ENCODE measurements at places on chromosomes 11 and 22.

- no peak for DNase-seq
Observed at GRCh38 chr22:22060200-22061084, 77.9 kb upstream of the TOP3B start.

DNA sequence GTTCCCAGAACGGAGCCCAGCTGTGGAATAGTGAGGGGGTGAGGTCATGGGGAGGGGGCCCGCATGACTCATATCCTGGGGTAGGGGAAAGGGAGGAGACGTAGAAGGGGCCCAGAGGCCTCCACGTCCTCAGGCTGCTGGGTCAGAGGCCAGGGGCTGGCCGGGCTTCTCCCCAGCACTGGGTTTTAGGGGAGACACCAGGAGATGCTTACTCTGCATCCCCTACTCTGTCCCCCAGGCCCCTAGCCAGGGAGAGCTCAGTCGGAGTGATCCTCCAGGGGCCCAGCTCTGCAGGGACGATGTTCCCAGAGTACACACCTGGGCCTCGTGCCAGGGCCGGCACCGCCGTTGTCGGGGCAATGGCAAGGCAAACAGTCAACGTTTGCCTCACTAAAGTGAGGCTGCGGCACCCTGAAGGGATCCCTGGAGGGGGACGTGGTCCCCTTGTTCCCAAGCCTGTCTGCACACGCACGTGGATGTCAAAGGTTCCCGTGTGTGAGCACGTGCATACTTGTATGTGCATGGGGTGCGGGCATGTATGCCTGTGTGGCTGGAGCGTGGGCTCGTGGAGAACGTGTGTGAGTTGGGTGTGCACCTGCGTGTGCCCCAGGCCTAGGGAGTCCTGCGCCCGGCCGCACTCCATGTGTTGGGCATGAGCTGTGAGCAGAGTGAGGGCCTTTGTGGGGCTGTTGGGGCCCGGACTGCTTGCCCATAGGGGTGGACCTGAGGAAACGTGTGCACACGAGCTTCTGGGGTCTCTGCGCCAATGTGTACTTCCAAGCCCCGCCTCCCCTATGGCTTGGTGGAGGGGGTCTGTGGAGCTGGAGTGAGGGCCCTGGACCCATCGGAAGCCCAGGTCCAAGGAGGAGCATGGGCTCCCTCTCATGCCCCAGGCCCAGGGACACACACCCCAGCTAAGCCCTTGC is 14.2 kb downstream of the PRR33 start:
- no peak for DNase-seq

GRCh38 chr11:35185696-35186095 is 46.7 kb downstream of the CD44 start:
- no peak for DNase-seq

DNA sequence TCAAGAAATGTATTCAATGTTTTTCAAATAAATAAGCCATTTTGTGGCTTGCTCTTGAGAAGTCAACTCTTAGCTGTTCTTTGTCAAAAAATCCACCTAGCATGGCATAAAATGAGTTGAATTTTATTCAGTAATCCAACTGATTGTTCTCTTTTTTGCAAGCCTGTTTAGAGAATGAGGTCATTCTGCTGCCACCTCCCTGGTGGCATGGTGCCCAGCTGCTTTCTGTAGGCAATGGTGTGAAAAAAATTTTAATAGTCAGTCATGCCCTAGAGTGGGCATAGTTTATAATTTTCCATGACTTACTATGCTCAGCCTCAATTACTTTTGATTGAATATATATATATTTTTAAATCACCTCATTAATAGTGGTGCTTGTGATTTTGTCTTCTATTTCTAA is 177.2 kb downstream of the INSC start:
- DNase-seq = no peak

DNA sequence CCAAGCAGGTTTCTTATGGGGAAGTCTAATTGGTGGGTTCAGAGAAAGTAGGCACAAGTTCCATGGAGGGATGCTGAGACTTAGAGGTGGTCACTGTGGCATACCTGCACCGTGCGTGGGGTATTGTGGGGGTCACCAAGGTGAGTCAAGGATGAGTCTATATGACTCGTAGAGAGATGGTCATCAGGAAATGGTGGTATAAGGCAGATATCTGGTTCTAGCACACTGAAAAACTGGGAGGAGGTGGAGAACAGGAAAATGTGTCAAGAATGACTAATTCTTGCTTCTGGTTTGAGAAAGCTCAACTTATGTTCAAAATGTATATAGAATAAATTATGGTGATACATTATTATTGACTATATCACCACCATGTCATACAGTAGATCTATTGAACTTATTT is 258.1 kb downstream of the RAB38 start:
- DNase-seq = no peak

- no peak for DNase-seq
Observed at GRCh38 chr11:74023276-74023675, 14.4 kb upstream of the UCP3 start.

DNA sequence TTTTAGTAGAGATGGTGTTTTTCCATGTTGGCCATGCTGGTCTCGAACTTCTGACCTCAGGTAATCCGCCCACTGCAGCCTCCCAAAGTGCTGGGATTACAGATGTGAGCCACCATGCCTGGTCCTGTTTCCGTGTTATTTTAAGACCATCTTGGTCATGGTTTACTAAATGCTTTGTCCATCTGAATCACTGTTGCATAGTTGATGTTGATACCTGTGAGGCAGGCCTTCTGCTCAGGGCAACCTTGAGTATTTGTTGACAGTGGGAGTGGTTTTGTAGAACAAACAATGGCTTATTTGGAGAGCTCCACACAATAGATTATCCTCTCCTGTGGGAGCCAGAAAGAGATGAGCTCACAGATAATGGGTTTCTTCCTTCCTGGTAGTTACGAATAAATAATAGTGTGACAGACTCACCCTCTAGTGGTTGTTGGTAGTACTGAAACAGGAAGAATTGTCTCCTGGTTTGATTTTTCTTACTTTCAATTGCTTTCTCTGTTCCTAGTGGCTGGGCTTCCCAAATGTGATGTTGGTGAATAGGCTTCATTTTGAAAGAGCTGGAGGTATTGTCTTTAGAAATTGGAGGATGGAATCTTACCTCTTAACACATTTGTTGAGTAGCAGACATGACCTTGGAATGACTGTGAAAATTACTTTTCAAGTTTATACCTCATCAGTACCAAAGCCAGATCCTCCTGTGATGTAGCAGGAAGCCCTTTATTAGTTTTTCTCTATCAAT is 39.0 kb downstream of the CTNND1 start:
- DNase-seq = peak; percentile 52

DNA sequence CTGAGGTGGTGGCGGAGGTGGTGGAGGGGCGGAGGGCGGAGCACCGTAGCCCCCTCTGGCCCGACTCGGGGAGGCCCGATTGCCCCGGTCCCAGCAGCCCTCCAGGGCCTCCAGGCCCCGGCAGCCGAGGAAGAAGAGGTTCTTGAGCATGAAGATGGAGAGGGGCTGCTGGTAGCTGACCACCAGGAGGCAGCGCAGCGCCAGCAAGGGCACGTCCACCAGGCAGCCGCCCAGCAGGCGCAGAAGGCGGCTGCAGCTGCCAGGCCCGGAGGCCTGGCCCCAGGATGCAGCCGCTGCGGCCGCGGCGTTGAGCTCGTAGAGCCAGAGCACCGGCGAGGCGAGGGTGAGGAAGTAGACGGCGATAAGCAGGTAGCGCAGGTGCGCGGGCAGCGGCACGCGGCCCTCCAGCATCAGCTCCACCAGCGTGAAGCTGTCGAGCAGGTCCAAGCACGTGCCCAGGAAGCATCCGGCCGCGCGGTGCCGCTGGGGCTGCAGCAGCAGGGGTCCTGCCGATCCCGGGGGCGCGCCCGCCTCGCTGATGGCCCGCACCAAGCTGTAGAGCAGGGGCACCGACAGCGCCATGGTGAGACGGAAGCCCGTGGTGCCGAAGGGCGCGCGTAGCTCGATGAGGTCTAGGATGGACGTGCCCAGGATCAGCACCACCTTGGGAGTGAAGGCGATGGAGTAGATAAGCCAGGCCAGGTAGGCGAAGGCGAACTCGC is 1.5 kb downstream of the TMEM121B start:
- no peak for DNase-seq

GRCh38 chr11:44628730-44629700 is 63.6 kb downstream of the CD82 start:
- peak; percentile 8 for DNase-seq

DNA sequence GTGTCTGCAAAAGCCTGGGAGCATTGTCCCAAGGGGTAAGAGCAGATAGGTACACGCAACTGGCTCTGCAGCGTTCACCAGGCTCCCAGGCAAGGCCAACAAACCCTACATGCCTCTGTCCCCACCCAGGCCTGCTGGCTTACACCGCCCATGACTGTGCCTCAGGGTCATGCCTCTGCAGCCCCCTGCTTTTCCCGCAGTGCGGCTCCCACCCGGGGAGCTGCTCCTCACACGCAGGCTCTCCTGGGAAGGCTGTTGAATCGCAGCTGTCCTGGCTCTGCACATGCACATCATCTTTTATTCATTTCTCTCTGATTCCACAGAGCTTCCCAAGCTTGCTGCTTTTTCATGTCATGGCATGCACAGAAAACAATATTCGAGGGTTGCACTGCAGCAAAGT is 29.2 kb upstream of the B3GAT1 start:
- no peak for DNase-seq

GRCh38 chr11:20926799-20927540 is 257.6 kb downstream of the NELL1 start:
- DNase-seq = no peak

DNA sequence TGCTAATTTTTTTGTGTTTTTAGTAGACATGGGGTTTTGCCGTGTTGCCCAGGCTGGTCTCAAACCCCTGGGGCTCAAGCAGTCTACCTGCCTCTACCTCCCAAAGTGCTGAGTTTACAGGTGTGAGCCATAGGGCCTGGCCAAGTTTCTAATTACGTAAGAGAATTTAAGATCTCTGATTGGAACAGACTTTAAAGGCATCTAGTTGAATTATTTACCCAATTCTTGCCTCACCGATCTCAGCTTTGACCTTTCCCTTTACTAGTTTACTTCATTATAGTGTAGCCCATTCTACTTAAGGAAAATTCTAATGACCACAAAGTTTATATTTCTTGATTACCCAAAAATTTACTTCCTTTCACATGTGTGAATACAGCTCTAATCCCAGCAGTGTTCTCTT is 81.6 kb downstream of the YAP1 start:
- no peak for DNase-seq

- DNase-seq = no peak
Observed at GRCh38 chr11:108754901-108755625, 90.2 kb downstream of the DDX10 start.

- DNase-seq = no peak
Observed at GRCh38 chr11:34339149-34340064, 18.4 kb downstream of the ABTB2 start.

GRCh38 chr11:103384652-103385051 is 275.4 kb downstream of the DYNC2H1 start:
- DNase-seq = no peak

- no peak for DNase-seq
Observed at GRCh38 chr22:45429981-45430775, 16.7 kb downstream of the RIBC2 start.

DNA sequence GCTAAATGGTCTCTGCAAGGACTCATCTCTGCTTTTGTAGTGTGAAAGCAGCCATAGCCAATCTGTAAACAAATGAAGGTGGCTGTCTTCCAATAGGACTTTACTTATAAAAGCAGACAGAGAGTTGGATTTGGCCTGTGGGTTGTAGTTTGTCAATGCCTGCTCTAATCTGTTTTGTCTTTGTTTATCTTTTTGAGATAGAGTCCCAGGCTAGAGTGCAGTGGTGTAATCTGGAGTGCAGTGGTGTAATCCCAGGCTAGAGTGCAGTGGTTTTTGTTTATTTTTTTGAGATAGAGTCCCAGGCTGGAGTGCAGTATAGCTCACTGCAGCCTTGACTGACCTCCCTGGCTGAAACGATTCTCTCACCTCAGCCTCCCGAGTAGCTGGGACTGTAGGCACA is 8.6 kb downstream of the PPP6R3 start:
- no peak for DNase-seq

- no peak for DNase-seq
Observed at GRCh38 chr11:62512961-62513360, 33.6 kb downstream of the AHNAK start.

GRCh38 chr11:1499261-1499890 is 12.8 kb upstream of the MOB2 start:
- DNase-seq = no peak

GRCh38 chr11:2202900-2203439 is 31.4 kb upstream of the TH start:
- no peak for DNase-seq

DNA sequence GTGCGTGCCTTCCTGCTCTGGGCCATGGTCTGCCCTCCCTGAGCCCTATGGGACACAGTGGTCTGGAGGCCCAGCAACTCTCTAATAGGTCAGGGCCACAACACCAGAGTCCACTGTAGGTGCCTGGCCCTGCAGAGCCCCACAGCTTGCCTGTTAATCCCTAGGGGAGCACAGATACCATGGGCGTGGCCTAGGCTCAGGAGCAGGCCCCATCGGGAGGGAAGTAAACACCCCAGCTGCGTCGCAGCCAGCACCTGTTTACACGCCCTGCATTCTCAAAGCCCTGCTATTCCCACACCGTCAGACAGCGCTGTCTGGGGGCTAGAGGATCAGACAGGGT is 2.5 kb downstream of the KCTD17 start:
- DNase-seq = no peak

DNA sequence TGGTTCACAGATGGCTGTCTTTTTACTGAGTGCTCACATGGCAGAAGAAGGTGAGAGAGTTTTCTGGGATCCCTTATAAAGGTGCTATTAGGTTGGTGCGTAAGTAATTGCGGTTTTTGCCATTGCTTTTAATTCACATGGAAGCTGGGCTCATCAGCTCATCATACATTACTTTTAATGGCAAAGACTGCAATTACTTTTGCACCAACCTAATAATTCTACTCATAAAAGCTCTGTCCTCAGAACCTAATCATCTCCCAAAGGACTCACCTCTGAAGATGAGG is 23.0 kb downstream of the RCN1 start:
- no peak for DNase-seq

GRCh38 chr11:86636275-86636674 is 36.1 kb downstream of the ME3 start:
- DNase-seq = no peak

- no peak for DNase-seq
Observed at GRCh38 chr11:19652623-19653375, 59.8 kb upstream of the NAV2 start.

GRCh38 chr22:29994943-29995342 is 85.3 kb upstream of the HORMAD2 start:
- DNase-seq = no peak

DNA sequence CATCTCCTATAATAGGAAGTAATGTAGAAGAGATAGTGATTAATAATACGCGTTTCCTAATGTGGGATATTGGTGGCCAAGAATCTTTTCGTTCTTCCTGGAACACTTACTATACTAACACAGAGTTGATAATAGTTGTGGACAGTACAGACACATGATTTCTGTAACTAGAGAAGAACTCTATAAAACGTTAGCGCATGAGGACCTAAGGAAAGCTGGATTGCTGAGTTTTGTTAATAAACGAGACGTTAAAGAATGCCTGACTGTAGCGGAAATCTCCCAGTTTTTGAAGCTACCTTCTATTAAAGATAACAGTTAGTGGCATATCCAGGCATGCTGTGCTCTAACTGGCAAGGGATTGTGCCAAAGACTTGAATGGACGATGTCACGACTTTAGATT is 83.3 kb downstream of the GGT1 start:
- DNase-seq = no peak

GRCh38 chr22:17990942-17991341 is 33.4 kb downstream of the MICAL3 start:
- DNase-seq = no peak
